ENCODE measurements at places on chromosomes 13 and 19. TPM values are rescaled to one million over a fixed set of nuclear protein-coding genes. Genes with fewer than 3 reads are reported as not detected.

GRCh38 chr13:46315491-46316075 is 71.5 kb downstream of the RUBCNL start:
- peaks cover 8% of the 10 kb centered on the region for H3K4me1 ChIP-seq
- H3K27ac ChIP-seq = no peak overlapping the region
- DNase-seq = no peak
- H3K4me3 ChIP-seq = no peak overlapping the region

- H3K4me3 ChIP-seq = no peak overlapping the region
- H3K36me3 ChIP-seq = no peaks in the 10 kb centered on the region
- H3K27me3 ChIP-seq = no peaks in the 10 kb centered on the region
- no peaks in the 10 kb centered on the region for H3K4me1 ChIP-seq
- H3K27ac ChIP-seq = no peak overlapping the region
- DNase-seq = no peak
These were observed 244.9 kb downstream of the NDFIP2 start for GRCh38 chr13:79725841-79726240.

DNA sequence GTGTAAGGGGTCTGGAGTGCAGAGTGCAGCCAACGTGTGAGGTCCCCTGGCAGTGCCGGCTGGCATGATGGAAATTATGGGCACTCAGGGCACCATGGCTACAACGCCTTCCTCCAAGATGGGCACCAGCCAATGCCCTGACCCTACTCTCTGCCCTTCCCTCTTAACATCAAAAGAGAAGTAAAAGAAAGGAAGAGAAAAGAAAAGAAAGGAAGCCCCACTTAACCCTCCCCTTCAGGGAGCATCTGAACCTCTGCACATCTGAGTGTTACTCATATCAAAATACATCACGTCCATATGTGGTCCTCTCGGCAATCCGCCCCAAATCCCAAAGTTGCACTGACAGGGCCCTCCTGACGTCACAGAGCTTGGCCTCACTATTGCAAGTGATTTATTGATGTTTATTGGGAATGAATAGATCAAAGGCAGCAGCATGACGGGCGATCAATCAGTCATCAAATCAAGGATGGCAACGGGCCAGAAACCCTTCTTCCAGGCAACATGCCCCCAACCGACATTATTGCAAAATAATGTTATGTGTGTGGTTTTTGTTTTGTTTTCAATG is 1.3 kb downstream of the TSHZ3 start:
- H3K27ac ChIP-seq = no peak overlapping the region
- H3K36me3 ChIP-seq = no peaks in the 10 kb centered on the region
- DNase-seq = no peak

DNA sequence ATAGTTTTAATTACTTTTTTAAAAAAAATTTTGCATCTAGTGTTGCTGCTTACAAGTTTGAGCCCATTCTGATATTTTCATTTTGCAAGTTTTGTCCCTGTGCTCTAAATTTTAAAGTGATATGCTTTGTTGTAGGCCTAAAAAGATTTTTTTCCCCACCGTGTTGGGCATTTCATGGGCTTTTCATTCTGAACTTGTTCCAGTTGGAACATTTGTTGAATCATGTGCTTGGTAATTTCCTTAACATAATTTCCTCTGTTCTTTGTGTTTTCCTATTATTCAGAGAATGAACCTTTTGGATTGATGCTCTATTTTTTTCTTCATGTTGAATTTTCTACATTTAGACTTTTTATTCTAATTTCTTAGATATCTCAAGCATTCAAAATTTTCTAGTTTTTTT is 206.4 kb upstream of the SPRY2 start:
- no peaks in the 10 kb centered on the region for H3K27me3 ChIP-seq
- no peak for DNase-seq
- H3K4me3 ChIP-seq = no peak overlapping the region
- H3K36me3 ChIP-seq = no peaks in the 10 kb centered on the region
- H3K27ac ChIP-seq = no peak overlapping the region

DNA sequence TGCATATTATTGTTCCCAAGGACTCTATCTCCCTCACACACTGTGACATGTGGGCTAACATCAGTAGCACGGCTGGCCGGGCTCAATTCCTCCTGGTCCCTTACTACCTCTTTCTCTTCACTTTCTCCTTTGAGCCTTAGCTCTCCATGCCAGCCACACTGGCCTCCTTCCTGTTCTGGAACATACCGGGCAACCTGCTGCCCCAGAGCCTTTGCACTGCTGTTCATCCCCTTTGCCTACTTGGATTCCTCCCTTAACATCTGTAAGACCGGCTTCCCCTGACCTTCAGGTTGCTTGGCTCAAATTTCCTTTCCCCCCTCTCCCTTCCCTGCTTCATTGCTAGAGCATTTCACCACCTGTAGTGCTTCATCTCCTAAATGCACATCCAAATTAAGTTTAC is 17.1 kb downstream of the IRS2 start:
- H3K27ac ChIP-seq = no peak overlapping the region
- H3K4me1 ChIP-seq = peaks cover 6% of the 10 kb centered on the region
- no peaks in the 10 kb centered on the region for H3K36me3 ChIP-seq
- no peak for DNase-seq
- no peak overlapping the region for H3K4me3 ChIP-seq

ZNF708 gene
- 13.3 TPM for total RNA-seq

PLA2G4C gene
- total RNA-seq = 1.7 TPM
